ENCODE measurements at places on chromosomes 2 and 18.

GRCh38 chr2:230411570-230412370, 4.2 kb upstream of the SP100 start:
- peak; percentile 48 for DNase-seq

DNA sequence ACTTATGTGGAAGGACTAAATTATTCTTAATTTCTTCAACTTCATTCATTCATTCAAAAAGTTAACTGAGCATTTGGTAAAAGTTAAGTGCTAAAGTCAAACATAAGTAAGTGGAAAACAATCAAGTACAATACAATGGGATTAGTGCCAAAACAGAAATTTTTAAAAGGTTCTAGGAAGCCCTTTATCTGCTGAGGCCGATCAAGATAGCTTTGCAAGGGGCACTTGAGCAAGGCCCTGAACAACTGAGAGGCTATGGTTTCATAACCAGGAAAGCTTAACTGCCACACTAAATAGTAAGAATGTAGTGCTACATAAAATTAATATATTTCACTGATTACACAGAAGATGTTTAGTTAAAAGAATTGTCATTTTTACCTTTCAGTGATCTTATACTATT, 76.5 kb downstream of the NOL10 start:
- no peak for DNase-seq

- DNase-seq: no peak
Observed at GRCh38 chr2:62895632-62896009, 155.0 kb upstream of the OTX1 start.

DNA sequence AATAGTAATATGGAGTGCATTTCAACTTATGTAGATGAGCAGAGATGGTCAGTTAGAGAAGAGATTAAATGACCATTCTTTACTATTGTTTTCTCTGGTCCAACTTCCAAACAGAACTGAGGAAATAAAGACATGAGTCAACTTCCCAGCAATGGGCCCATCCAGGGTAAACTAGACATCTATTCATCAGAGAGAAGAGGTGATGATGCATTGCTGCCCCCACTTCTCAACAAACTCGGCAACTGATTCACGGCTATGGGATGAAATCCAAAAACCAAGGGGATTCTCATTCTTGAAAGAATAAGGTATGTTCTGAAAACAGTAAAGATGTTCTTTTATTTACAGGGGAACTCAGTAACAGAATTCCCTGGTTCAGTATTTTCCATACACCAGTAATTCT, 190.7 kb downstream of the RDH14 start:
- DNase-seq: no peak

- DNase-seq: no peak
Observed at GRCh38 chr18:31661965-31662364, 22.4 kb downstream of the B4GALT6 start.

DNA sequence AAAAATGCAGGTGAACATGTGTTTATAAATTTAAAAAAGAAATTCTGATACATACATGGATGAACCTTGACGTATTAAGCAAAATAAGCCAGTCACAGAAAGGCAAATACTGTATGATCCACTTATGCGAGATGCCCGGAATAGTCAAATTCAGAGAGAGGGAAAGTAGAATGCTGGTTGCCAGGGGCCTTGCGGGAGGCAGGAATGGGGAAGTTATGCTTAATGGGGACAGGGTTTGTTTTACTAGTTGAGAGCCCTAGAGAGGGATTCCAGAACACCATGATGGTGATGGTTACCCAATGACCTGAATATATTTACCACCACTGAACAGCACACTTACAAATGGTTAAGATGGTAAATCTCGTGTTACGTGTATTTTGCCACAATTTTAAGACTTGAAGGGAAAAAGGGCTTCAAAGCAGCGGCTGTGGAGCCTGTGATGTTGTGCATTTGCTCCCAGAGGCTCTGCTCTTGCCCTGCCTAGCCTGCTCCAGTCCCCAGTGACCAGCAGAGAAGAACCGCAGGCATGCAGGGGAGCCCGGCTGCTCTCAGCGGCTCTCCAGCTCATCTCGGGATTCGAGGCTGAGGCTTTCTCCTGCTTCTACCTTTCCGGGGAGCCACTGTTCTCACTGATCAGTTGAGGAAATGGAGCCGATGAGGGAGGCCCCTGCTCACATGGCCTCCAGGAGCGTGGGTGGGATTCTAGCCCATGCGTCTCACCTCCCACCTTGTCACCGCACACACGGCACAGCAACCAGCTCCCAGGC, 51.7 kb upstream of the TFCP2L1 start:
- no peak for DNase-seq

GRCh38 chr2:173412628-173413027, 58.0 kb downstream of the CDCA7 start:
- DNase-seq: no peak

DNA sequence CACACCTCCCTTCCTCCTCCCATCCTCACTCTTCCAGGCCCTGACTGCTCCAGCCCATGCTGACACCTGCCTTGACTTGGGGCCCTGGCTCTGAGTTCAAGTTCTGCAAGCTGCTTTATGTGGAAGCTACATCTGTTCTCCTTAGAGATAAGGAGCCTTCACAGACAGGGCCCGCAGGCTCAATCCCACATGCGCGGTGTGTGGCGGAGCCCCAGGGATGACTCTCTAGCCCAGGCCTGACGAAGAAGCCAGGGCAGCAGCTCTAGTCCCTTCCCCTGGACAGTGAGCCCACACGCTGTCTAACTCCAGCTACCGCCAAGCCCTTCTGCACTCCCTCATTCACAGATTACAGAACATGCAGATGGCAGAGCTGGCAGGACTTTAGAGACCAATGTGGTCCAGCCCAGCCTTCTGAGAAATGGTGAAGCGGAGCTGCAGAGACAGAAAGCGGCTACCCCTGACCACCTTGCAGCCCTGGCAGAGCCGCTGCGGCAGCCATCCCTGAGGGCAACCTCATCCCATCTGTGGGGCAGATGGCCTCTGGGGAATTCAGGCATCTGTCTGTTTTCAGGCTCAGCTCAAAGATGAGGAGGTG, 304.3 kb downstream of the CELF4 start:
- DNase-seq: no peak

- no peak for DNase-seq
Observed at GRCh38 chr2:29601872-29602271, 319.5 kb downstream of the ALK start.

DNA sequence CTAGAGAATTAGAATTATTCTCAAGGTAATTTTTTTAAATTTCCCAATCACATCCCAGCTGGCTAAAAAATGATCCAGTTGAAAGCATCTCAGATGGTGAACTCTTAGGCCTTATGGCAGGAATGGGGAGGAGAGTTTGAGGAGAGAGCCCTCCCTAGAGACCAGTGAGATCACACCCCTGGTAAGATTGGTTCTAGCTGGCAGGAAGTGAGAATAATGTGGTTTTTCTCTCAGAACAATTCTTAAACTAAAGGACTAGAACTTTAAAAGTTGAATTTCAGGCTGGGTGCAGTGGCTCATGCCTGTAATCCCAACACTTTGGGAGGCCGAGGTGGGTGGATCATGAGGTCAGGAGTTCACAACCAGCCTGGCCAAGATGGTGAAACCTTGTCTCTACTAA, 120.2 kb downstream of the MYO3B start:
- DNase-seq: no peak

GRCh38 chr2:234808907-234809306, 142.9 kb upstream of the SH3BP4 start:
- no peak for DNase-seq

DNA sequence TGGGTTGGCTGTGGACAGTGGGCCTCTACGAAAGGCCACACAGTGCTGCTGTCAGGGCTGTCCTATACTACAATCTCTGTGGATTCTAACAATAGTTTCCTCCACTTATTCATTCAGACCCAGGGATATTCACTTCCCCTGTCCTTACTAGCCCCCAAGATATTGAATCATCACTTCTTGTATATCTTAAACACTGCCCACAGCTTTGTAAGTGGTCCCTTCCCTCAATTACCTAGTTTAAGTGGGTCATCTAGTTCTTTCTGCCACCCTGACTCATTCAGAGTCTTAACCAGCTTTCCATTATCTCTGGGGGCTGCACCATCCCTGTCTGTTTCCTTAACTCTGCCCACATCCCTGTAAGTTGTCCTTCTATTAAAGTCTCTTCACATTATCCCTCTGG, 69.2 kb downstream of the CD28 start:
- no peak for DNase-seq

- no peak for DNase-seq
Observed at GRCh38 chr2:33038799-33039198, 92.0 kb downstream of the LTBP1 start.

Measured in stimulated activated CD8-positive, alpha-beta memory T cell treated with anti-CD3 and anti-CD28 coated beads, Interleukin-7, amount 100 ng/mL, for 4 hours (primary cell).